ENCODE measurements at places on chromosomes 7 and 10. TPM values are rescaled to one million over a fixed set of nuclear protein-coding genes. Genes with fewer than 3 reads are reported as not detected.

NEUROG3 gene
- total RNA-seq: not detected

ACSM6 gene
- not detected for total RNA-seq

RAMP3 gene
- total RNA-seq: not detected

ABCB4 gene
- total RNA-seq: 0.54 TPM

LMOD2 gene
- total RNA-seq: not detected

UNCX gene
- total RNA-seq: not detected

SYNPO2L gene
- total RNA-seq: not detected

PIP4K2A gene
- total RNA-seq: 179 TPM

MKI67 gene
- total RNA-seq: 280 TPM

ALOX5 gene
- total RNA-seq: 13.6 TPM

SYT15B gene
- 0.47 TPM for total RNA-seq

PNLIPRP1 gene
- not detected for total RNA-seq

LRRC4 gene
- not detected for total RNA-seq

TRIM24 gene
- total RNA-seq: 22.6 TPM

SKIDA1 gene
- 0.09 TPM for total RNA-seq

DNA sequence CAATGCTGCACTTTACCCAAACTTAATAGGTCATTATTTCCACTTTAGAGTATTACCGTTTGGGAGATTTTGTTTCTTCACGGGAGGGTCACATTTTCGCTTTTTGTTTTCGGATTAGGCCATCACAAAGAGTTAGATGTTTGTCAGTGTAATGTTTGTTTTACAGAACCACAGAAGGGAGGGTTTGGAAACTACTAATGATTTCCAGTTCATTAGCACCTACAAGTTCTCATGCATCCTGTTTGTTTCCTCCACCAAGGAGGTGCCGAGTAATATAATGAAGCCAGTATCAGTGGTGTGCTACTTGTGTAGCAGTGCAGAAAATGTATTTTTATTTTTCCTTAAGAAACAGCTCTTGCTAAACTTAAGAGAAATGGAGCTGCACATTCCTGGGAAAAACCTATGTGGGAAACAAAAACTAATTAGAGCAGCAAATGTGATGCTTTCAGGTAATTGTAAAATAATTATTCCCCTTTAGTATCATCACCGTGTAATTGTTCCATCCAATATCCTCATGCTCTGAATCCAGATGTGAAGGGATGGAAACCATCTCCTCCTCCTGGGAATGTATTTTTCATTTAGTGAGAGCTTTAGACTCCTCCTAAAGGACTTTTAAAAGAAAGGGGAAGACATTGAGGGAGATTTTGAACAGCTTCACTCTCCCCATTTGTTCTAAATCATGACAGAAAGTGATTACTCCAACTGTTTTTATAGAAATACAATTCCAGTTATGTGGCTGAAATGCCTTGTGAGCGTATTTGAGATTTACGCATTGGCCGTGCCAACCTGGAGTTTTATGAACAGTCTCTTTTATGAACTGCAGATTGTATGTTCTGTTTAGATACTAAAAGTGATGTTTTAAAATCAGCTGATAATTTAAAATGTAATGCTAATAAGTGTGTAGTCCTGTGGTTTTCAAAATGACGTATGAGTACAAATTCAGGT lies 5.6 kb downstream of the CELF2 start:
- H3K27me3 ChIP-seq: peaks cover 46% of the 10 kb centered on the region
- DNase-seq: no peak
- H3K4me3 ChIP-seq: no peak overlapping the region
- H3K27ac ChIP-seq: no peak overlapping the region

- H3K4me3 ChIP-seq: no peak overlapping the region
- peaks cover 6% of the 10 kb centered on the region for H3K4me1 ChIP-seq
- DNase-seq: no peak
- no peak overlapping the region for H3K27ac ChIP-seq
Observed at GRCh38 chr10:103649654-103650423, 156.3 kb downstream of the NEURL1 start.

GRCh38 chr7:51190969-51191368 lies 125.6 kb downstream of the COBL start:
- no peak overlapping the region for H3K27ac ChIP-seq
- no peak for DNase-seq
- H3K4me3 ChIP-seq: no peak overlapping the region
- H3K4me1 ChIP-seq: no peaks in the 10 kb centered on the region
- no peaks in the 10 kb centered on the region for H3K36me3 ChIP-seq
- H3K27me3 ChIP-seq: peaks cover 9% of the 10 kb centered on the region

DNA sequence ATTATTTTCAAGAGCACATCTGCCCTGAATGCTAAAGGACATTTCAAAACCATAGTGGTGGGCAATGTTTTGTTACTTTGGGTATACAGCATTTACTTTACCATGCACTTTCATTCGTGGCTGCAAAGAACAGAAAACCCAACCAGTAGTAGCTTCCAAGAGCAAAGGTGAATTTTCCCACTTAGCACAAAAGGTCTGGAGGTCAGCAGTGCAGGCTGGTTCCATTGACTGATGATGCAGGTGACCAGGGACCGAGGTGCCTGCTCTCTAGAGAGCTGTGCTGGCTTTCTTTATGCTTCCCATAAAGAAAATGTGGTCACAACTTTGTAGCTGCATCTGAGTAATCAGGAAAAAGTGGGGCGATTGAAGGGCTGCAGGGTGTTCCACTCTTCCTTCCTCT lies 240.0 kb downstream of the BICC1 start:
- DNase-seq: no peak
- H3K36me3 ChIP-seq: no peaks in the 10 kb centered on the region
- no peaks in the 10 kb centered on the region for H3K27me3 ChIP-seq
- no peaks in the 10 kb centered on the region for H3K4me1 ChIP-seq
- H3K4me3 ChIP-seq: no peak overlapping the region

DNA sequence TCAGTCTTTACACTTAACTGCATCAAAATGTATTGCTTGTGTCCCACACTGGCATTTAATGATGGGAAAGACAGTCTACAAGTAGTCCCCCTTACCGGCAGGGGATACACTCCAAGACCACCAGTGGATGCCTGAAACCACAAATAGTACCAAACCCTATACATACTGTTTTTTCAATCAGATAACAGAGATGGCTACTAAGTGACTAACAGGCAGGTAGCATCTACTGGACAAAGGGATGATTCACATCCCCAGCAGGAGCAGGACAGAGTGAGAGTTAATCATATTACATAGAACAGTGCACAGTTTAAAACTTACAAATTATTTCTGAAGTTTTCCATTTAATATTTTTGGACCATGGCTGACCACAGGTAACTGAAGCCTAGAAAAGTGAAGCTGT lies 13.2 kb downstream of the TMEM243 start:
- no peaks in the 10 kb centered on the region for H3K27me3 ChIP-seq
- DNase-seq: no peak
- peaks cover 78% of the 10 kb centered on the region for H3K36me3 ChIP-seq
- peaks cover 24% of the 10 kb centered on the region for H3K4me1 ChIP-seq
- H3K4me3 ChIP-seq: no peak overlapping the region
- H3K27ac ChIP-seq: no peak overlapping the region

GRCh38 chr10:95814011-95814727 lies 58.2 kb downstream of the ENTPD1 start:
- H3K4me3 ChIP-seq: no peak overlapping the region
- no peak for DNase-seq
- peaks cover 3% of the 10 kb centered on the region for H3K36me3 ChIP-seq
- peaks cover 2% of the 10 kb centered on the region for H3K27me3 ChIP-seq
- H3K4me1 ChIP-seq: peaks cover 5% of the 10 kb centered on the region

GRCh38 chr10:48209241-48209640 lies 65.3 kb downstream of the FRMPD2 start:
- H3K36me3 ChIP-seq: no peaks in the 10 kb centered on the region
- H3K4me1 ChIP-seq: no peaks in the 10 kb centered on the region
- H3K4me3 ChIP-seq: no peak overlapping the region

DNA sequence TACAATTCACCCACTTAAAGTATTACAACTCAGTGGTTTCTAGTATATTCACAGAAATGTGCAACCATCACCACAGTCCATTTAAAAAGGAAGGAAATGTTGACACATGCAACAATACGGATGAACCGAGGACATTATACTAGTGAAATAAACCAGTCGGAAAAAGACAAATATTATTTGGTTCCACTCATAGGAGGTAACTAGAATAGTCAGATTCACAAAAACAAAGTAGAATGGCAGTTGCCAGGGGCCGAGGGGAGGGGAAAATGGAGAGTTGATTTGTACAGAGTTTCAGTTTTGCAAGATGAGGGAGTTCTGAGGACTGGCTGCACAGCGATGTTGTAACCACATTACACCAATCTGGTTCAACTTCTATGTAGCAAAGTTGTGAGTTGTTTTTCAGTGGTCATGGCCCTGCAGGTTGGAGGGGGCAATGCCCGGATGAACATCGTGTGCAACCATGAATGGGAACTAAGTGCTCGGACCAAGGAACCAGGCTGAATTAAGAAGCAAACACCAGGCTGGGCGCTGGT lies 17.6 kb upstream of the TNPO3 start:
- no peak for DNase-seq
- no peak overlapping the region for H3K27ac ChIP-seq
- H3K4me1 ChIP-seq: peaks cover 14% of the 10 kb centered on the region
- peaks cover 21% of the 10 kb centered on the region for H3K27me3 ChIP-seq

- H3K4me3 ChIP-seq: no peak overlapping the region
- H3K27me3 ChIP-seq: peaks cover 38% of the 10 kb centered on the region
- H3K27ac ChIP-seq: no peak overlapping the region
Observed at GRCh38 chr7:1663857-1664651, 6.0 kb upstream of the ELFN1 start.

DNA sequence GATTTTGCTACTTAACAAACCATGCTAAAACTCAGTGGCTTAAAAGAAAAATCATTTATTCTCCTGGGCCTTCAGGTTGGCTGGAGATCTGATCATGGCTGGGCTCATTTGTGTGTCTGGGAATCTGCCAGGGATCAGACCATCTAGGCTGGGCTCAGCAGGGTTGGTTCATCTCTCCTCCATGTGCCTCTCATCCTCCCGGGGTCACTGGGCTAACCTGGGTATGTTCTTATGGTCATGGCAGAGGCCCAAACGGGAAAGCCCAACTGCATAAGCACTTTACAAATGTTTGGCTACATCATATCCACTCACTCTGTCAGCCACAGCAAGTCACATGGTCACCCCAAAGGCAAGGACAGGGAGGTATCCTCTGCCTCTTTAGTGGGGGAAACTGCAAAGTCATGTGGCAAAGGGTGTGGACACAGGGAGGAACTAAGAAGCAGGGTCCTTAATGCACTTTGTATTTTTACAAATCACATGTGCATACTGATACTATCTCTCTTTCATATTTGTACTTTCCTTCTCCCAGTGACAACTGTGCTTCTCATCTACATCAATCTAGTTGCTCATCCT lies 231.4 kb downstream of the BUB3 start:
- H3K4me3 ChIP-seq: no peak overlapping the region
- no peaks in the 10 kb centered on the region for H3K27me3 ChIP-seq
- no peaks in the 10 kb centered on the region for H3K36me3 ChIP-seq

- no peak overlapping the region for H3K4me3 ChIP-seq
- H3K36me3 ChIP-seq: no peaks in the 10 kb centered on the region
- no peak for DNase-seq
Observed at GRCh38 chr10:131019696-131020095, 291.8 kb downstream of the TCERG1L start.

GRCh38 chr10:88012641-88013040 lies 149.2 kb downstream of the PTEN start:
- H3K27ac ChIP-seq: no peak overlapping the region
- H3K4me1 ChIP-seq: peaks cover 2% of the 10 kb centered on the region

DNA sequence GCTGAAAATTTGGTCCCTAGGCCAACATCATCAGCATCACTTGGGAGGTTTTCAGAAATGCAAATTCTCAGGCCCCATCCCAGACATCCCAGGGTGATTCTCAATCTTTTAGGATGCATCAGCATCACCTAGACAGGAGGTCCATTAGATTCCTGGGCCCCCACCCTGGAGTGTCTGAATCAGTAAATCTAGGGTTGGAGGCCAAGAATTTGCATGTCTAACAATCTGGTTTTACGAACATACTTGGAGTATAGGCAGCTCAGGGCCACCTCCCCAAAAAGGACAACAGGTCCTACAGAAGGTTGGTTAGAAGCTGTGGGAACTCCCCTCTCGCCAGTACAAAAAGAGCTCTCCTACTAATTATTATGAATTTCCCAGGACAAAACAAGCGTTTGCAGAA lies 15.5 kb downstream of the ZC3HAV1 start:
- peak overlapping the region; percentile 86 for H3K4me3 ChIP-seq
- peaks cover 63% of the 10 kb centered on the region for H3K36me3 ChIP-seq
- no peaks in the 10 kb centered on the region for H3K27me3 ChIP-seq
- peak overlapping the region; percentile 93 for H3K27ac ChIP-seq
- peaks cover 79% of the 10 kb centered on the region for H3K4me1 ChIP-seq
- no peak for DNase-seq

DNA sequence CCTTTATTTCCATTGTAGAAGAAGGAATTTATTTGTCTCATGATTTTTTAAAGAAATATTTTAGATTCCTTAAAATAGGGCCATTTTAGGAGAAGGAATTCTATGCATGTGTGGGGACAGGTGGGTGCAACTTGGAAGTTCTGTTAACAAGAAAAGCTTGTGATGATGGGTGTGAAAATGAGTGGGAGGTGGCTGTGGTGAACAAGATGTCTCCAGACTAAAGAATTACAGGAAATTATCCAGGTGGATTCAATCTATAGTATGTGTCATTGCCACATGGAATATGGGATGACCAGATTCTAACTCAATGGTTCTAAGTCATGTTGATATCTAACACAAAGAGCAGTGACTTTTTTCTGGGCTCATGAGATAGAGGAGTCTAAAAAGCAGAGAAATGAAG lies 229.6 kb upstream of the IGFBP3 start:
- H3K4me1 ChIP-seq: no peaks in the 10 kb centered on the region
- peaks cover 2% of the 10 kb centered on the region for H3K27me3 ChIP-seq
- no peaks in the 10 kb centered on the region for H3K36me3 ChIP-seq

DNA sequence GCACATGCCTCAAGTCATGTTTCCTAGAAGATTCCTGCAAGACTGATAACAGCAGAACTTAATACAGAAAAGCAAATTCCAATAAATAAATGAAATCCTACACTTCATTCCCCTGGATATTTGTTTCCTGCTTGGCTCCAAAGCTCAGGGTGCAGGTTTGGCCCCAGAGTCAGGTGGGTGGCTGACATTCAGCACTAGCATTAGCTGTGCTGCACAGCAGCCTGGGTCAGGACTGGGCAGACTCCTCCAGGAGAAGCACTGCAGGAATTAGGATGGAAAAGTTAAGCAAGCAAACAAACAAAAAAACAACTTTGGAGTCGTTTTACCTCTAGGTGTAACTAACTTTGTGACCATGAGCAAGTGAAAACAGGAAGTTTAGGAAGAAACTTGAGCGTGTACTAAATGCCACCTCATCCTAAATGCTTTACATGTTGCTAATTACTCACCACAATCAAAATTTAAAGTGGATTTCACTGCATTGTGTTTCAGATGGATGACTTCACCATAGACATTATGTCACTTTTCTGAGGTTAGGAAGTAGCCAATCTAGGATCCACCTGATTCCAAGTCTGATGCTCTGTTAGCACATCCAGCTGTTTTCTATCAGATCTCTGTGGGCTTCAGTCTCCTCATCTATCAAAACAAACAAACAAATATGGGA lies 239.4 kb downstream of the C7orf25 start:
- H3K4me3 ChIP-seq: no peak overlapping the region
- H3K36me3 ChIP-seq: no peaks in the 10 kb centered on the region
- no peaks in the 10 kb centered on the region for H3K27me3 ChIP-seq
- H3K27ac ChIP-seq: no peak overlapping the region
- no peaks in the 10 kb centered on the region for H3K4me1 ChIP-seq

GRCh38 chr10:88118729-88119128 lies 255.3 kb downstream of the PTEN start:
- H3K27me3 ChIP-seq: peaks cover 4% of the 10 kb centered on the region
- peaks cover 15% of the 10 kb centered on the region for H3K4me1 ChIP-seq
- H3K36me3 ChIP-seq: no peaks in the 10 kb centered on the region
- H3K27ac ChIP-seq: no peak overlapping the region
- DNase-seq: no peak
- H3K4me3 ChIP-seq: no peak overlapping the region

Data from activated naive CD8-positive, alpha-beta T cell treated with anti-CD3 and anti-CD28 coated beads, Interleukin-2, amount 10 ng/mL, durations not matched to agents 7 days and 5 days (primary cell).